COR-L47 (cell line): ENCODE measurements at places on chromosomes 2 and 18.

DNA sequence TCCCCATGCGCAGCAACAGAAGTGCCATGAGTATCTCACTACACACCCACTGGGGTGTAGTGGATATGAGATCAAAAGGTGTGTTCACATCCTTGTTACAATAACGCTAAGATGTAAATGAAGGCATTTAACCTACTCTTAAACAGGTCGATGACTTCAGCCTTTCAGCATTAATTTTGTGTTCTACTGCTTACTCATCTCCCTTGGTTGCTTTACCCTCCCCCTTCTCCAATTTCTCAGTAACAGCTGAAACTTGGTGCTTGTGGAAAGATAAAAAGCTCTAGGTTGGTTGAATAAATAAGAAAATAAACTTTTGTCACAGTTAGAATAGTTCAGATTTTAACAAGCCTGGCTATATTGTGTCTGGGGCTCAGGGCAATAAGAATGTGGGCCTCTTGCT lies 147.5 kb upstream of the SESTD1 start:
- no peak for DNase-seq

- DNase-seq = no peak
Measured at GRCh38 chr2:237920673-237921072, 46.1 kb upstream of the UBE2F start.

DNA sequence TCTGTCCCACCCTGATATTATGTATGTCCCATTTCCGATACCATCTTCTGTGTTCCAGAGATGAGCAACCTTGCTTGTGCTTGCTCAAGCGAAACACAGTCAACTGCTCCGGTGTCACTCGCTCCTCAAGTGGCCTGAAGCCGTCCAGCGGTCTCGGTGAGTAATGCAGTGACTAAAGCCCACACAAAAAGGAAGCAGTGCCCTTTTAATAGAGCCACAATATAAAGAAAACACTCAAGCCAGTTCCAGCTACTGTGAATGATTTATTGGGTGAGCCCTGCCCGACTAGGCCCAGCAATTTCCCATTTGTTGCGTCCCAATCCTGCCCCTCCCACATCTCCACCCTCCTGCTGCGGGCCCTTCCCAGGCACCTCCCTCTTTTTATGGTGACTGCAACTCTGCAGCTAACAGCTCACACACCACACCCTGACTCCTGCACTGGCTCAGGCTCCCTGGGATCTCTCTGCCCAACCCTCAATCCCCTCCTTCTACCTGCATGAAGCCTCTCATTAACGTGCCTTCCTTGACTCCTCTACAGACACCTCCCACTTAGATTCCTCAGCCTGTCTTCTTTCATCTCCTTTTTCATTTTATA lies 44.2 kb upstream of the DSC1 start:
- DNase-seq = no peak

DNA sequence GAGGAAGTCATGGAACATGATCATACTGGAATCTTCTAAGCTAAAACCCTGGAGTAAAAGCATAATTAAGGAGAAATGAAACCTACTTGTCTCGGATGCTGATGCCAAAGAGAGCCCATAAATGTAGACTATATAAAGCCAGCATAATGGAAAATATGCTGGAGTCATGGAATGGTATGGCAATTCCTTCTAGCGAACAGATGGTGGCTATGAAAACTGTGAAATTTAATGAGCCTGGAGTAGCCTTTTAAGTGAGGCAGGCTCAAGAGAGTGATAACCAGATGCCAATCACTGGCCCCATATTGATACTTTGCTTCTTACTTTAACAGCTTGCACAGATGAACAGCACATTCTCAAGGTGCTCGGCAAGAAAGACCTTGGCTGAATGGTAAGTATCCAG lies 206.3 kb downstream of the PID1 start:
- DNase-seq = no peak

DNA sequence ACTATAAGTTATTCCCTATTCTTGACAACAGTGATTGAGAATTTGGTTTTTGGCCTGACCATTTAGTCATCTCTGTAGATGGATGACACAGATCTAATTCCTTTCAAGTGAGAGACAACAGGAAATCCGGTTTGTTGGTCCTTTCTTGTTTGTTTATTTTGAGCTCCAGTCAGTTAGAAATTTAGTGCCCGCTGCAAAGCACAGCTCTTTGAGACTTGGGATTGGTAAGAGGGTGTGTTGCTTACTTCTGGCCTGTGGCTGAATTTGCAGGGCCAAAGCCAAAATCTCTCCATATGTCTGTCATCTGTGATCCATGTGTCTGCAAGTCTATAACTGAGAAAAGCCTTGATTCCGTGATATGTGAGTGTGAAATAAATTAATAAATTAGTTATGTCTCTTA lies 74.3 kb downstream of the BIN1 start:
- DNase-seq = no peak

- no peak for DNase-seq
Measured at GRCh38 chr2:72901426-72901825, 14.2 kb downstream of the SPR start.

GRCh38 chr2:85785027-85785822 lies 31.4 kb downstream of the ATOH8 start:
- DNase-seq = no peak

DNA sequence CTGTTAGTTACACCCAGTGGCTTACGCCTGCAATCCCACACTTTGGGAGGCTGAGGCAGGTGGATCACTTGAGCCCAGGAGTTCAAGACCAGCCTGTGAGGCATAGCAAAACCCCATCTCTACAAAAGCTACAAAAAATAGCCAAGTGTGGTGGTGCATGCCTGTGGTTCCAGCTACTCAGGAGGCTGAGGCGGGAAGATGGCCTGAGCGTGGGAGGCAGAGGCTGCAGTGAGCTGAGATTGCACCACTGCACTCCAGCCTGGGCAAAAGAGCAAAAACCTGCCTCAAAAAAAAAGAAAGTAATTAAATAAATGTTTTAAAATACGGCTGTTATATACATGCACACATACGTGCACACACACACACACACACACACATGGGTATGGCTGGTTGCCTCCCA lies 194.8 kb downstream of the HDAC4 start:
- DNase-seq = no peak

- DNase-seq = no peak
Measured at GRCh38 chr2:238489896-238490295, 63.2 kb downstream of the ASB1 start.

GRCh38 chr2:238927746-238928519 lies 80.0 kb downstream of the TWIST2 start:
- no peak for DNase-seq

GRCh38 chr2:228699888-228700287 lies 518.4 kb upstream of the SPHKAP start:
- no peak for DNase-seq

DNA sequence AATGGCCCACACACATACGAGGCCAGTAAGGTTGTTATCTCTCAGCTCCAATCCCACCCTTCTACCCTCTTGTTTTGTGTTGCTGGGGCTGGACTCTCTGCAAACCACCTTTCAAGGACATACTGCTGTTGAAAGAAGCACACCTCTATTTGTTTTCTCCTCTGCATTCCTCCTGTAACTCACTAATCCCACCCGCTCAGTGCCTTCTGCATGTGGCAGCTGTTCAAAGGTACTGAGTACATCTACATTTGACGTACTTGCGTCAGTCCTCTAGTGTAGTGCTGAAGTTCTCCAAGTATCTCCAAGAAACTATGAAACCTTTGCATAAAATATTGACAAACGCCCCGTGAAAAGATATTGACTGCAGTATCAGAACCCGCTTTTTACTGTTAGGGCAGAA lies 310.6 kb downstream of the AFF3 start:
- no peak for DNase-seq

DNA sequence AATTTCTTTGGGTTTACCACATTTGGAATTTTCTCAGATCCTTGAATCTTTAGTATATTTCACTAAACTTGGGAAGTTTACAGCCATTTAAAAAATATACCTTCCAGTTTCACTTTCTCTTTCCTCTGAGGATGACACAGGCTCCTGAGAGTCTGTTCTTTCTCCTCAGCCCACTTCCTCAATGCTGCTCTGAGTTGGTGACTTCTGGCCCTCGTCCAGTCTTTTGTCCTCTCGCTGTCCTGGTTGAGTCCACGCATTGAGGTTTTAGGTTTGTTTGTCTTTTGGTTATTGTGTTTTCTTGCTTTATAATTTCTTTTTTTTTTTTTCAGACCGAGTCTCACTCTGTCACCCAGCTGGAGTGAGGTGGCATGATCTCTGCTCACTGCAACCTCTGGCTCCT lies 40.7 kb upstream of the GALR1 start:
- DNase-seq = no peak

- no peak for DNase-seq
Measured at GRCh38 chr2:152078023-152078422, 20.8 kb downstream of the CACNB4 start.

DNA sequence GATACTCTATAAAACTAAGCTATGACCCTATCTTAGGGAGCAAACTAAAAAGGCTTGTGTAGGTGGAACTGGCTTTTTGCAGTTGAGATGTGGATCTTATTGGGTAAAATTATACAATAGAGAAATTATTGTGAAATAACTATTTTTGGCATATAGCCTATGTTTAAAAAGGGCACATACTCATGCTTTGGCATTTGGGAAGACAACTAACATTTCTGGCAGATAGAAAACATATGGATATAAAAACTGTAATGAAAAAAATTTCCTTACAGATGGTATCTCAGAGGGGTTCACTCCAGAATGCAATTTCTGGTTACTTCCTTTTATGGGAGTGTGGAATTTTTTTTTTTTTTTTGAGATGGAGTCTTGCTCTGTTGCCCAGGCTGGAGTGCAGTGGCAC lies 120.1 kb upstream of the CCDC195 start:
- DNase-seq = no peak
